ENCODE measurements at places on chromosomes 1 and 21.

GRCh38 chr1:27053977-27054753 lies 41.5 kb upstream of the TENT5B start:
- DNase-seq = no peak

GRCh38 chr1:161440312-161440894 lies 64.9 kb upstream of the FCGR2A start:
- peak; percentile 93 for DNase-seq

DNA sequence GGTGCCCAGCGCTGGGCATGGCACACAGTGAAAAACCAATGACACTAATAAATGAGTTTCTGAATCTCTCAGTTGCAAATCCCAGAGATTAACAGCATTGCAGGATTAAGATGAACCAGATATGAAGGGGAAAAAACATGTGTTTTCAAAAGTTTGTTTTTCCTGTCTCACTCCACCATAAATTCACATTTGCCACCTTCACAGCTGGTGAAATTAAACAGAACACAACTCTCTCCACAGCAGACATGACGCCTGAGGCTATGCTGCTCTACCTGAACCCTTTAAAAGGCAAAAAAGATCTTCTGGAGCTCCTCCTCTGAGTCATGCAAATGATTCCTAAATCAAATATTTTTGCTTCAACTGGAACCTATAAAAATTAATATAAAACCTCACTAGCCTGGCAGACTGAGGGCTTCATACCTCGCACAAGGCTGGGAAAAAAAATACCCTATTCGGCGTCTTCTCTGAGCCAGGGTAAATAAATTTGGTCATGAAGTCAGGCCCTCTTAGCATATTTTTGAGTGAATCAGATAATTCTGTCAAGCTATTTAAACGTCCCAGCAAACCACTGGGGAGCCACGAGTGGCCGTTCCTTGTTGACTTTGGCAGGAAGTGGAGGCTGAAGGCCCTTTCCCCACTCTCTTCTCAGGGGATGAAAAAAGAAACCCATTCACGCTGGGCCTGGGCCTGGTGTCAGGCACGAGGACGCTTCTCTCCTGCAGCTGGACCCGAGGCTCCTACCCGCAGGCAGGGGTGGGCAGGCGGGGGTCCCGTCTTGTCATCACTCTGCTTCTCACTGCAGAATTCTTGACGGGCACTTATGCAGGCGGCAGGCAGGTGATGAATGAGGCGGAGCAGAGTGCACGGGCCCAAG lies 53.0 kb downstream of the DMRTB1 start:
- DNase-seq = no peak

DNA sequence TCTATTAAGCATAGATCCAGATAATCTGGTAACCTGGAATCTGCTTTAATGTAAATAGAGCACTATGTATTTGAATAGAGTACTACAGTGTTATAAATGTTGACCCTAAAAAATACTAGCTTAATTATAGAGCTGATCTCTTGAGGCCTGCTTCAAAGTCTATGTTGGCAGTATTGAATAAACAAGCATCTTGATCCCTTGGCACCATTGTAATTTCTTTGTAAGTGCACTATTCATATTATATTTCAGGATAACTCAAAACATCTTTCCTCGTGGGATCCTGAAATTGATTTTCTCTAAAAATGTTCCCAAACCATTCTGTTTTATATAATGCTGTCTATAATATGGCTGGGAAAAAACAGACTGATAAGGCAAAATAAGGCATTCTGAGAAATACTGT lies 10.8 kb downstream of the CTTNBP2NL start:
- no peak for DNase-seq

- no peak for DNase-seq
Measured at GRCh38 chr1:243218059-243218458, 37.0 kb downstream of the CEP170 start.

DNA sequence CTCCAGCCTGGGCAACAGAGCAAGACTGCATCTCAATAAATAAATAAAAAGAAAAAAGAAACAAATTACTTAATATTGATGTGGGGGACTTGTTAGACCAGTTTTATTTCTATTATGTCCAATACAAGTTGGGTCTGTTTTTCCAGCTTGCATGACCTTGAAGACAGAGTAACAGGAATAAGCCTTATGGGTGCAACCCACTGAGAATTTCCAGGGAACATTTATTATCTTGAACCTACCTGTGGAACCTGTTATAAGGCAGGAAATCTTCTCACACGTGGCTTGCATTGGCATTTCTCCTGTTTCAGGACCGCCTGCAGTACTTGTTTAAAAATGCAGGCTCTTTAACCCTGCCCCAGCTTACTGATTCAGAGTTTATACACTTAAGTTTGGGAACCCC lies 64.0 kb downstream of the ZBTB17 start:
- DNase-seq = no peak

All from GM13977 (cell line).